ENCODE measurements at places on chromosomes 3 and 15. TPM values are rescaled to one million over a fixed set of nuclear protein-coding genes. Genes with fewer than 3 reads are reported as not detected.

Gene PIERCE2
- total RNA-seq: 0.63 TPM

Gene SLC22A13
- total RNA-seq: 0.73 TPM

DNA sequence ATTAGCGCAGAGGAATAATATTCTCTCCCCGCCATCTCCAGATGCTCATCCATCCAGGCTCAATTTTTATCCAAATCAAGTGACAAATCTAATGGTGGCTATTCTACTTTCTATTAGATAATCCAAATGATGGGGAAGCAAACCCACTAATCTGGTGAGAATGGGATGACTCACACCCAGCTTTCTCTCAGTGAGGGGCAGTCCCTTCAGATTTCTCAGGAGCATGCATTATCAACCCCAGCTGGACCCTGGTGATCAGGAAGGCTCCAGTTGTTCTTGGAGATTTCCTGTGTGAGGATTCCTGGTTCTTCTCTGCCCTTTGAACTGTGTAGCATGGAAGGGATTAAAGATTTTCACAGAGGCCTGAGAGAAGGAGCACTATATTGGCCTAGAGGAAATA, 358.0 kb downstream of the WDR72 start:
- no peak for DNase-seq
- no peak overlapping the region for H3K27ac ChIP-seq
- H3K4me3 ChIP-seq: no peak overlapping the region
- no peaks in the 10 kb centered on the region for H3K4me1 ChIP-seq

GRCh38 chr3:108838436-108838835, 15.8 kb downstream of the TRAT1 start:
- H3K27ac ChIP-seq: no peak overlapping the region
- no peak for DNase-seq

GRCh38 chr3:151300539-151300938, 16.1 kb downstream of the GPR87 start:
- H3K4me1 ChIP-seq: peaks cover 40% of the 10 kb centered on the region
- peaks cover 16% of the 10 kb centered on the region for H3K36me3 ChIP-seq
- no peak overlapping the region for H3K4me3 ChIP-seq
